ENCODE measurements at places on chromosomes 4 and X.

DNA sequence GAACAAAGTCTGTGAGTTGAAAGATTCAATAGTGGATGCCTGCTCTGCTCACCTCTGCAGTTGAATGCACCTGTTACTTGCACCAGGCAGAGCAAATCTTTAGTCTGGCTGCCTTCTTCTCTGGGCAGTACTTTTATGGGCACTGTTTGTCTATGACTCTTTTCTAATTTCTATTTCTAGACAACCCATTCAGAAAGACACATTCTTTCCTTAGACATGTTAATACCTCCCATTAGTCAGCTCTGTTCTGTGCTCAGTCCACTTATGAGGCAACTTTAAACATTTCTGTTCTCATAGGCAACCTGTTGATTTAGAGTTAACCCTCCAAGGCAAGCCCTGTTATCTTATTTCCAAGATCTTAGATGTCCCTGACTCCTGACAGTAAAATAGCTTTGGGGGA is 108.9 kb downstream of the SYNPO2 start:
- no peak for DNase-seq

GRCh38 chr4:170729236-170729635 is 639.5 kb upstream of the AADAT start:
- no peak for DNase-seq

GRCh38 chr4:86496094-86497080 is 97.7 kb upstream of the PTPN13 start:
- peak; percentile 42 for DNase-seq

GRCh38 chr4:28462766-28463700 is 1602.4 kb downstream of the STIM2 start:
- no peak for DNase-seq

Measured in activated CD8-positive, alpha-beta memory T cell treated with anti-CD3 and anti-CD28 coated beads, Interleukin-2, amount 10 ng/mL, durations not matched to agents 7 days and 5 days (primary cell).